T-helper 1 cell (primary cell): ENCODE measurements at places on chromosomes 2 and 18.

DNA sequence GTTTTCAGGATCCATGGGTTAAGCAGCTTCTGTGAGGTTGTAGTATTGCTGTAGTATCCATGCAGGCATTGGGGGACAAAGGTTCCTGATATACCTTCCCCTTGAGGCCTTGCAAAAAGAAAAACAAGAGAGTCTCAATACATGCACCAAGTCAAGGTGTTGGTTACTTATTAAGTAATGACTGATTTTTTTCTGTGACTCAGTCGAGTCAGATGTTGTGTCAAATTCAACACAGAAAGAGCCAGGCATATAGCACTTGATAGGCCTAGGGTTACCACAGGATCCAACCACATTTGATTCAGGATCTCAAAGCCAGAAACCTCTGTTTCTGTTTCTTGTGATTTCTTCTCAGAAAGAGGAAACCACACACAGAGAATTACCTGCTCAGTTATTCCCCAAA is 24.9 kb upstream of the CD8A start:
- no peak for DNase-seq

DNA sequence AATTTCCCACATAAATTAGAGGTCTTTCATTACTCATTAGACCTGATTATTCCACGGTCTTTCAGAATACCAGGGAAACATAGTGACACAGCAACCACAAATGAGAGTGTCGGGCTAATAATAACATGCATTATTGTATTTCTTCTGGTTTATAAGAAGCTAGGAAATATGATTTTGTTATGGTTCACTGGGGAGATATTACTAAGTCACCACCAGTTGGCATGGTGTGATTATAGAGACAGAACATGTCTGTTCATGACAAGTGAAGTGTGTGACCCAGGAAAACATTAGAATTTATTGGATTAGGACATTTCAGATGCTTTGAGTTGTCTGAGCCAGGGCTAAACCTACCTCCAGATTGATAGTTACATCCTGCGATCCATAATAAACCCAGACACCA is 494.4 kb downstream of the FBXO15 start:
- DNase-seq: no peak

- DNase-seq: no peak
These were observed 121.8 kb upstream of the ZBTB14 start for GRCh38 chr18:5417342-5417741.

DNA sequence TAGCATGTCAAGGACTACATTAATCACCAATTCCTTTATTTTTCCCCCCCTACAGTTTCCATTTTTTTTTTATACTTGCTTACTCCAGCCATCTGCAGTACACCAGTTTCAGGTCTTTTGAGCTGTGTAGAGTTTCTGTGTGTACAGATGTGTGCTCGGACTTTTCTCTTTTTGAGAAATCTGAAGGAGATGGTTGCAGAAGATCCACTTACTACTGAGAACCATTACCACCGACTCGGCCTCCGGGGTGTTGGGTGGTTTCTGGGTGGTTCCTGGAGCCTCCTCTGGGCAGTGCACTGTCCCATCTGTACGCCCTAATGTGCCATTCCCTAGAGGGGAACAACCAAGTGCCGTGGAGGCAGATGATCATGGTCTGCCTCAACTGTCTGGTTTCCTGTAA is 15.4 kb upstream of the LYPD6B start:
- DNase-seq: no peak

- no peak for DNase-seq
These were observed 62.4 kb upstream of the TNP1 start for GRCh38 chr2:216922175-216922780.

DNA sequence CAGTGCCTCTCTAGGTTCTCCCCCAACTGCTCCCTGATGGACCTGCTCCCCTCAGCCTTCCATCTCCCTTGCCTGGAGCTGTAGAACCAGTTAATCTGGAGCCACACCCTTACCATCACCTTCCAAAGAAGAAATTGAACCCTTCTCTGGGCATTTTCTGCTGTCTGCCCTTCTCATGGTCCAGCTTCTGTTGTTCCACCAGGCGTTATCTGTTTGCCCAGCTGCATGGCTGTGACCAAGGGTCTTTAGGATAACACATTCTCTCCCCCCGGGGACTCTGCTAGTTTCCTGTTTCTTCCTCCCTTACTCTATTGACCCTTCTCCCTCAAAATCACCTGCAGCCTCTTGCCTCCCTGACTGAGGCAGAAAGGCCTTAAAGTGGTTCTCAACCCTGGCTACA is 3.2 kb upstream of the ANKRD53 start:
- no peak for DNase-seq

DNA sequence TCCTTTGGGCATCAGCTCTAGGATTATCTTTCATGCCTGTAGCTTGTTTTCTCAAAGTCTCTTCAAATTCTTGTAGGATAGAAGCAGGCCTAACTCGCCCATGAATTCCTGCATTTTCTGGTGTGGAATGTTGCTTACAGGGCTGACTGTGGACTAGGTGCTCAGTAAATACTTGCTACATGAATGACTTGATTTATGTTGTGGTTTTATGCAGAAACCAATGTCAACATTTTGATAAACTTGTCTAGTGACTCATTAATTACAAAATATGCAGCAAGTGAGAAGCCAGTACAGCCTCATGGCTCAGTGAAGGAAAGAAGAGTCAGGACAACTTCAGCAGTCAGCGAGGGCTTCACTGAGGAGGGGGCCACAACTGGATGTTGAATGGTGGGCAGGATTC is 110.6 kb upstream of the SIX2 start:
- DNase-seq: no peak

- DNase-seq: no peak
These were observed 591 bp downstream of the C2orf80 start for GRCh38 chr2:208189069-208189809.

- no peak for DNase-seq
These were observed 414.3 kb upstream of the HS6ST1 start for GRCh38 chr2:128732976-128733431.

GRCh38 chr2:175027755-175028154 is 22.6 kb upstream of the CHN1 start:
- no peak for DNase-seq

DNA sequence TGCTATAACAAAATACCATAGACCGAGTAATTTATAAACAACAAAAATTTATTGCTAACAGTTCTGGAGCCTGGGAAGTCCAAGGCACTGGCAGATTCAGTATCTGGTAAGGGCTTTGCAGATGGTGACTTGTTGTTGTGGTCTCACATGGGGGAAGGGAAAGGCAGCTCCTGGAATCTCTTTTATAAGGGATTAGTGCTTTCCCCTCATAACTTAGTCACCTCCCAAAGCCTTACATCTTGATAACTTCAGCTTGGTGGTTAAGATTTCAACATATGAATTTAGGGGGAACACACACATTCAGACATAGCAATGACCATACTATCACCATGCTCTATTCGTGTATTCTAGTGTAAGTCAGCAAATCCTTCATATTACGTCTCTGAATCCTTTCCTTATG is 447.6 kb upstream of the TCF4 start:
- no peak for DNase-seq

GRCh38 chr2:135839713-135840112 is 2.7 kb upstream of the LCT start:
- DNase-seq: no peak

DNA sequence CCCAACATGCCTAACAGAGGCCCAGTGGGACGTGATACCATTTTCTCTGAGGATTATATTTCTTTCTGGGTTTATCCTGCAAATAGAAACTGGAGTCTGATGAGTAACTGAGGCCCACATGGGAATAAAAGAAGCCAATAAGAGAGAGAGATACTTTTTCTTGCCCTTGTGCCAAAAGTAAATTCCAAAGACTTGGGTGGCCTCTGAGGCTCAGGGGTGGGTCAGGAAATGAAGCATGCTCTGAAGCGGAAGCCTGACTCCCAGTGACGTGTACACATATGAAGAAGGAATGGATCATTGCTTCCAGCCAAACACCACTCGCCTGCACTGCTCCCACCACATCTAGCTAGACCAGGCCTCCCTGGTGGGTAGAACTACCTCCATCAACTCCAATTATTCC is 273.6 kb upstream of the NCKAP5 start:
- no peak for DNase-seq

GRCh38 chr2:113225263-113226259 is 51.8 kb downstream of the PSD4 start:
- no peak for DNase-seq

DNA sequence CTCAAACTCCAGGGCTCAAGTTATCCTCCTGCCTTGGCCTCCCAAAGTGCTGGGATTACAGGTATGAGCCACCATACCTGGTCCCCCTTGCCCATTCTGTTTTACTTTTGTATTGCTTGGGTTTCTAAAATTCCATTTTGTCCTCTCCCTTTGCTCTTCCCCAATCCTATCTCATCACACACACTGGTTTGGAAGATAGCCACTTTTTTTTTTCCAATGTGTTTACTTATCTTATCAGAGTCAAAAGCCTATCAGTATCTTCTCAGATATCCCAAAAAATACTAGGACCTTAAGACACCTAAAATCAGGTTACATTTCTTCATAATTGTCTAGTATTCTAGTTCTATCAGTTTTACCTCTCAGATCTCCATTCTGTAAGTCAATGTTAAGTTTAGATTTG is 56.1 kb downstream of the MSH2 start:
- no peak for DNase-seq

DNA sequence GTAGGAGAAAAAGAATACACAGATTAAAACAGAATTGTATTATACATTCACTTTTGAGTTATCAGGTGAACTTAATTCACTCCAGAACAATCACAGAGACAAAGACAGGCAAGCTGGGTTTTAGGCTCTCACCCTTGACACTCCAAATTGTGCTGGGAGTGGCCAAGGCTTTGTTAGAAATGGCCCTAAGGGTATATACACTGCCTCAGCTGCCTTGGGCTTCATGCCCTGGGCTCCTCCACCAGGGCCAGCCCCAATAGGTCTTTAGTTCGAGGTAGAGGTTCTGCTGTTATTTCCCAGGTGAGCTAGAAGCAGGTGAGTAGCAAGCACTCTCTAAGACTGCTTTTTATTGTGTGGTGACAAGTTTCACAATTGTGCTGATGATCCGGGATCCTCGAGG is 19.9 kb downstream of the GEMIN6 start:
- DNase-seq: no peak

DNA sequence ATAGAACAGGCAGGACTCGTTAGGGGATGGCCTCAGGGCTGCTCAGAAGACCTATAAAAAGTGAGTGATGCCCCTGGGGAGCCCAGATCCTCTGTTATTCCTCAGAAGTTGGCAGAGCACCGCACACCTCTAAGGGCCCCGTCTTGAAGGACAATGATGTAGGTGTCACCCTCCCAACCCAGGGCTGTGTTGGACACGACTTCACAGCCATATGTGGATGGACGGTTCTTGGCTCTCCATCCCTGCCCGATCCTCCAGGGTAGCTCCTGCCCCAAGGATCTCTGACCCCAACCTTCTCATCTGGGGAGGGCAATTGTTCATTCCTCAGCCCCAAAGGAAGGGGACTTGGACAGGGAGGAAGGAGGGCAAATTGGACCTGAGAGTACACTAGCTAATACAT is 246.1 kb downstream of the DYSF start:
- no peak for DNase-seq

DNA sequence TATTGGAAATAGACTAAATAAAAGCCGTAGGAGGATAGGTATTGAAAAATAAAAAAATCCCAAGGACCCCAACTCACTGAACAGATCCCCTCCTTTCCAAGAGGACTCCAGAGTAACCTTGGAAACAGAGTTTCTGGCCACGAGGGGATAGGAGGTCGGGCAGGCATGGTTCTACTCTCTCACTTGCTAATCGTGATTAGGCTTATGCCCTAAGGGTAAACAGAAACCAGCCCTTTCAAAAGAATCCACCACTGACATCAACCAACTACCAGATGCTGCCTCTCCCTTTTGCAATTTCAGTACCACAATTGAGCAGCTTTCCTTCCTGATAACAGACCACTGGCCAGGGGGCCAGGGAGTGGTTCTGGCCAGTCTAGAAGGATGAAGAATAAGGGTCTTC is 477.8 kb downstream of the EIPR1 start:
- DNase-seq: no peak

- DNase-seq: no peak
These were observed 7.1 kb downstream of the MREG start for GRCh38 chr2:216006164-216006663.

- no peak for DNase-seq
These were observed 129.6 kb upstream of the SLC1A4 start for GRCh38 chr2:64859312-64860212.

DNA sequence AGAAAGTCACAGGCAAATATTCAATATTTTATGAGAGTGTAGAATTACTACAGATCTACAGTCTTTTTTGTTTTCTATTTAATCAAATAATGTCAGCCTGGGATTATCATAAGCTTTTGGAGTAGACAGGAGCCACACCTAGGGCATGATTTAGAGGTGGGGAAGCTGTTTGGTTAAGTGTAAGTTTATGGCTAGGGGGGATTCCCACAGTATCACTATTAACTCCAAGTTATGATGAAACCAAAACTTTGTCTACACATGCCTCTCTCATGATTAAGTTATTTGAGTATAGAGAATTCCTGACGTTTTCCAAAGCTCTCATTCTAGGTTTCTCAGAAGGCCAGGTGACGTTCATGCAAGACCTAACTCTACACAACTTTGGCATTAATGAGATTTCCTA is 2.1 kb downstream of the SERPINB10 start:
- DNase-seq: no peak

DNA sequence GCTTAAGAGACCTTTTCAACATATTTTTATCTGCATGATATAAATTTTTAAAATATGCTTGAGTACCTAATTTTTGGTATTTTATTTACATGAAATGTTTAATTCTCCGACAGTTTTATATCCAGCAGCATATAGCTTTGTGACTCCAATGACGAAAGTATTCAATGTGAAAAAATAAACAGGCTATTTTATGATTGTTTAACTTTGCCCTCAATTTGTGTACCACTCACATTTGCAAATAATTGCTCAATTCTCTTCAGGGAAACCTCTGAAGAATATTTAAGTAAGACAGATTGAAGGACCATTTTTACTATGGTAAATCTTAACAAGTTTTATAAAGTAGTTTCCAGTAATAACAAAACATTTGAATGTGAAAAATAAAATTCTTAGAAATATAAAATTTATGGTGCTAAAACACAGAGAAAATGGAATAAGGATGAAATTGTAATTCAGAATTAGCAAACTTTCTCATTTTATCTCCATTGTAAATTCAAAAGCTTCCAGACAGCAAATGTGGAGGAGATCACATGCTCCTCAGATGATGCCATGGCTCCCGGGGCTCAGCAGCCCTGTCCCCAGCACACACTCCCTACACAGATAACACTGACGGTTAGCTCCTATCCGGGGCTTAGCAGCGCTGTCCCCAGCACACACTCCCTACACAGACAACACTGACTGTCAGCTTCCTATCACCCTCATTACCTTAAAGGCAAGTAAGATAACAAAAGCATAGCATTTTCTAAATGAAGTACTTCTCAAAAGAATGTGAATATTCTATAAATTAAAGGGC is 39.7 kb downstream of the SH3YL1 start:
- no peak for DNase-seq
